ENCODE measurements at places on chromosomes 1 and 21.

- DNase-seq, result no peak
Observed at GRCh38 chr1:116488071-116488470, 82.8 kb downstream of the CD58 start.

GRCh38 chr1:247482747-247483146 lies 24.8 kb upstream of the OR2B11 start:
- DNase-seq, result no peak

- no peak for DNase-seq
Observed at GRCh38 chr1:30971496-30971895, 62.9 kb upstream of the SDC3 start.

DNA sequence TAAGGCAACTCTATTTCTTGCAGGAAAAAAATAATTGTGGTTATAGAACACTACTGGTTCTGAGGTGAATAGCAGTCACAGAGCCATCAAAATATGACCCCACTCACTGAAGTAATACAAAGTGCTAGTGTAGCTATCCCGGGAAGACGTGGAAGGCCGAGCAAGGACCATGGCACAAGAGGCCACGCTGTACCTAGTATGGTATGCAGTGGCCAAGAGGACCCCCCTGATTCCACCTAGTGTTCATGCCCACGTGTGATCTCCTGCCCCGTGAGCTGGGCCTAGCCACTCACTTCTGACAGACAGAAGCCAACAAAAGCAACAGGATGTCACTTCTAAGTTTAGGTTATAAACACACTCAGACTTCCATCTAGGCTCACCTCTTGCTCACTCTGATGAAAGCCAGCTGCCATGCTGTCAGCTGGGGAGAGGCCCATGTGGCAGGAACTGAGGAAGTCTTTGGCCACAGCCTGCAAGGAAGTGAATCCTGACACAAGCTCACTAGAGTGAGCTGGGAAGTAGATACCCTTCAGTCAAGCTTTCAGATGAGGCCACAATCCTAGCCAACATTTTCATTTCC lies 21.7 kb upstream of the LSS start:
- DNase-seq, result no peak

DNA sequence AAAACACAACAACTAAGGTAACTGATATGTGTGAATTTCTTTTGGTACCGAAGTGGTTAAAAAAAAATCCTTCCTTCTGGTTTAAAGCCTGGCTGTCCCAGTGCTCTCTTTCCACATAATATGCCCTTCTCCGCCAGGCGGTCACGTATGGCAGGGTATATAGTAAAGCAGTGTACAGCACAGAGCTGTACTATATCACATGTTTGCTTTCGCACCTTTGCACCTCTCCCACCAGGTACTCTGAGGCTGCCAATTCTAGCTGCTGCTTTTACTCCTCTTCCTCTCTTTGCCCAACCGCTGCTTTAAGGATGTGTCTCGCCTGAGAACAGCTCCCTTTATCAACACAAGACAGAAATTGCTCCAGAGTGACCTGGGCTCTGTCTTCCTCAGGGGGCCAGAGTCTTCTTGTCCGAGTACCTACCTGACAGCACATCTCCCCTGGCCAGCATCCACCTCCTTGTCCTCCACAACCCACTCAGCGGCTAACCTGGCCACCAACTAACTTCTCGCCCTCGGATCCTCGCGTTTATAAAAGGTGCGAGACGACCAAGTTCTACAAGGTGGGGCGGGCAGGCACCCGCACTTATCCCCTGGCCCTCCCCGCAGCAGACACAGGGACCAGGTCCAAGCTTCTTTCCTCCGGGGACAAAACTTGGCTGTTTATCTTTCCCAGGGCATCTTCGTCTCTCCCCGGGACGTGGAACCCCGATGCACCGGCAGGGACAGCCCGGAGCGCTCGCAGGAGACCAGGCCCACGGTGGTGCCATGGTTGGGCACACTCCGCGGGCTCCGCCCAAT lies 1.6 kb downstream of the COLGALT2 start:
- no peak for DNase-seq

DNA sequence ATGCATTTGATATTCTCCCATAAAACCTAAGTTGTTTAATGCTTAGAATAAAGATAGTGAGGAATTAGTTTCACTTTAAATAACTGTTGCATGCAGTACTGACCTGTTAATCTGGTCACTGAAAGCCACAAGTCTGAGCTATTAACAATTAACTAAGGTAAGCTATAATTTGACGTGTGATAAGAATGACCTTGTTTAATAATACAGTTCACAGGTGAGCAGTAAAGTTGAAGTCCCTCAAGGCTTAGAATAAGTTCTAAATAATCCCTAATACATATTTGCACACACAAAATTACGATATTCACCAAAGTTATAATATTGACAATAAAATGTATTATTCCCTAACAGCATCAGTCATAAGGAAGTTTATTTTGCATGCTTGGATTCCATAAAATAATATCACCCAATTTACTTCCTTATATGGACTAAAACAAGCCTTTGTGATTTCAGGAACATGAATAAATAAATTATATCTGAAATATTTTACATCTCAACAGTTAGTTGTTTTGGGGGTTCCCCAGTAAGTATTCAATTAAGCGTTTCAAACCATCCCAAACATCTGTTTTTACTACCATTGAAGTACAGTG lies 70.6 kb upstream of the CHRM3 start:
- no peak for DNase-seq

- DNase-seq, result no peak
Observed at GRCh38 chr1:92736395-92736794, 48.5 kb downstream of the EVI5 start.

DNA sequence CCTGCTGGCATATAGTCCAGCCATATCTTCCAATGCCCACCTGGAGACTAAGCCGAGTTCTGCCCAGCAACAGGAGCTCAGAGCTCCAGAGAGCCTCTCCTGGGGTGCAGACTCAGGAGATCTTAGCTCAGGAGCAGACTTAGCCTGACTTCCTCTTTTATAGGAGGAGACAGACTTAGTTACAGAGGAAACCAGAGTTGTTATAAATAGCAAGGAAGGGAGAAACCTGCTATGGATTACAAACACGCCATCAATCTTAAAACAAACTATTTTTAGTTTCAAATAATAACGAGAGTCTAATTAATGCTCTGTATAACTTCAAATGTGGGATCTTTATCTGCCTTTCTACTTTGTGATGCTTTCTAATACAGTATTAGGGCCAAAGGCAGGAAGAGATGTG lies 3.3 kb upstream of the KIF21B start:
- no peak for DNase-seq

DNA sequence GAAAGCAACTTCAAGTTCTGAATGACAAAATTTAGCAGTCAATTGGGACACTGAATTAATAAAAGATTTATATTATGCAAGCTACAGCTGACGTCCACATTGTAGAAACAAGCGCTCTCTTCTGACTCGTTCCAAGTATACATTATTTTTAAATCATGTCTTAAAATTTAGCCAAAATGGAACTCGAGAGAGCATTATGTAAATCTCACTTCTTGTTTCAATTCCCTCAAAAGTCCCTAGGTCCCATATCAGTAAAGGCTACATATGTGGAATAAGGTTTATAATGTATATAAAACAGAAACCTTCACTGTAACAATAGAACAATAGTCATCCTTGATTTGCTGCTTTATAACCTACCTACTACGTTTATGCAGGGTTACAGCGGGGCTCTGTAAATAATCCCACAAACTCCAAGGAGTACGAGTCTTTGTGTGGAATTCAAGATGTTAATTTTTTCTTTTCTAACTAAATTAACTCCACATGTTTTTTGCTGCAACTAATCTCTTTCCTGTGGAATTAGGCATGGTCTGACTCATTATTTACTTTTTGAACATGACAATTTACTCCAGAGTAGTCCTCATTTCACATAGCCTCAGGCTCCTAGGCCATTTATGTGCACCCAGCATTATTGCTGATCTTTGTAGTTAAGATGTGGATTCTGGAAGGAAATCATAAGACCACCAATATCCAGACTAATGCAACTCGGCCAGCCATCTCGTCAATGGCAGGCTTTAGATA lies 785.1 kb downstream of the LTN1 start:
- DNase-seq, result peak; percentile 83

- DNase-seq, result no peak
Observed at GRCh38 chr1:157195521-157196244, 57.5 kb upstream of the ETV3 start.

GRCh38 chr1:31366796-31367195 lies 6.1 kb downstream of the FABP3 start:
- no peak for DNase-seq

GRCh38 chr1:182974506-182975191 lies 21.7 kb upstream of the SHCBP1L start:
- peak; percentile 20 for DNase-seq

GRCh38 chr1:190608282-190608681 lies 130.6 kb upstream of the BRINP3 start:
- no peak for DNase-seq

GRCh38 chr21:14239281-14239680 lies 23.3 kb downstream of the RBM11 start:
- DNase-seq, result no peak

DNA sequence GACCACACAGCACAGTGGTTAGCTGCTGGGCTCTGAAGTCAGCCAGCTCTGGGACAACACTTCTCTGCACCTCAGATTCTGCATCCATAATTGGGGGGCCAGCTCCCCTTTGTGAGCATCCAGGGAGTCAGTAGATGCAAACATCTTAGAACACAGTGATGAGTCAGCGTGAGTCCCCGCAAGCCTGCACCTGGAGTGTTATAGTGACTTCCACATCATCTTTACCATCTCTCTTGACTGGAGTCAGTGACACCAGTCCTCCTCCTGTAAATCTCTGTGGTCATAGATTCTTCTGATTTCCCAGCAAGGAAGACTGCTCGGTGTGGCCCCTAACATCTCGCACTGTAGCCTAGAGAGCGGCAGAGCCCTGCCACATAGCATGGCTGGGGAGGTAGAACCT lies 13.9 kb upstream of the EDN2 start:
- DNase-seq, result no peak

DNA sequence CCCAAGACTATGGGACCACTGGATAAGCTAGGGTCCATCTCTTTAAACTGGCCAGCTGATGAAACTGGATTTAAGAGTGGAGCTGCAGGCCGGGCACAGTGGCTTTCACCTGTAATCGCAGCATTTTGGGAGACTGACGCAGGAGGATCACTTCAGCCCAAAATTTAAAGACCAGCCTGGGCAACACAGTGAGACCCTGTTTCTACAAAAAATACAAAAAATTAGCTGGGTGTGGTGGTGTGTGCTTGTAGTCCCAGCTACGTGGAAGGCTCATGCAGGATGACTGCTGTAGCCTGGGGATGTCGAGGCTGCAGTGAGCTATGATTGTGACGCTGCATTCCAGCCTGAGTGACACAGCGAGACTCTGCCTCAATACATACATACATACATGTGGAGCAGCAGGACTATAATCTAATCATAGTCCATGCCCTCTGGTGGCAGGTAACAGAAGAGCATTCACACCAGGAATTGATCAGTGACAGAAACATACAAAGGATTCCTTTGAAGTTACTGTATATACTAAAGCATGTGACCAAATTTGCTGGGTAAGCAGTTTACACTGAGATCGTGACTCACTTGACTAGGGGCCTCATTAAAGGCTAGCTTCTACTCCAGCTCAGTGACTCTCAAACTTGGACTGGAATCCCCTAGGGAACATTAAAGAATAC lies 101.5 kb upstream of the SLFNL1 start:
- peak; percentile 89 for DNase-seq

DNA sequence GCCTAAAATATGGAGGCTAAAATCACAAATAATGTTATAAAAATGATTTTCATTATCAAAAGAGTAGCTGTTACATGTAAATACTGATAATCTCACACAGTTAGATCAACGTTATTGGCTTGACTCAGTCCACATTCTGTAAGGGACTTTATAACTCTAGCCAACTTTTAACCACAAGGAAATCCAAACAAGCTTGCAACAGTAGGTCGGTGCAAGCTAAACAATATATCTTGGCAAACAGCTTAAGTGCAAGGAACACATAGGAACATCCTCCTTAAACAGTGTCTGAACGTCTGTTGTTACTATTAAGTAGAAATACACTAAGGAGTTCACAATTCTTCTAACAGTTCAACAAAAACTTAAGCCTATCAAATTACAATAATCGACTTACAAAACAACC lies 126.7 kb downstream of the EIF4G3 start:
- DNase-seq, result peak; percentile 26

DNA sequence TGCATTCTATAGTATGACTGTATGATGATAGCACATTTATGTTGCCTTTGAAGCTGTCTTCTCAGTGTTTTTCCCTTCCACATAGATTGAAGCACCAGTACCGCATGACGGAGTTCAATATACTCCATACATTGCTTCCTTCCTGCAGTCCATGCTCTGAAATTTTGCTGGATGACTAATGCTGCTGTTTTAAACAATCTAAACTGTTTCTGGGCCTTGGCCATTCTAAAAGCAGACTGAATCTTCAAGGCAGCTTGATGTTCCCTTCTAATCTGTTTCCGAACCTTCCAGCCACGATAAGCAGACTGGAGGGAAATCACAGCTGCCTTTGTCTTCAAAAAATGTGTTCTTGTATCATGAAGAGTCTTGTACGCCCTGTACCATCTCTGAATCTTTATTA lies 36.2 kb upstream of the F13B start:
- no peak for DNase-seq

- peak; percentile 55 for DNase-seq
Observed at GRCh38 chr1:210407207-210407886, 78.6 kb downstream of the HHAT start.

DNA sequence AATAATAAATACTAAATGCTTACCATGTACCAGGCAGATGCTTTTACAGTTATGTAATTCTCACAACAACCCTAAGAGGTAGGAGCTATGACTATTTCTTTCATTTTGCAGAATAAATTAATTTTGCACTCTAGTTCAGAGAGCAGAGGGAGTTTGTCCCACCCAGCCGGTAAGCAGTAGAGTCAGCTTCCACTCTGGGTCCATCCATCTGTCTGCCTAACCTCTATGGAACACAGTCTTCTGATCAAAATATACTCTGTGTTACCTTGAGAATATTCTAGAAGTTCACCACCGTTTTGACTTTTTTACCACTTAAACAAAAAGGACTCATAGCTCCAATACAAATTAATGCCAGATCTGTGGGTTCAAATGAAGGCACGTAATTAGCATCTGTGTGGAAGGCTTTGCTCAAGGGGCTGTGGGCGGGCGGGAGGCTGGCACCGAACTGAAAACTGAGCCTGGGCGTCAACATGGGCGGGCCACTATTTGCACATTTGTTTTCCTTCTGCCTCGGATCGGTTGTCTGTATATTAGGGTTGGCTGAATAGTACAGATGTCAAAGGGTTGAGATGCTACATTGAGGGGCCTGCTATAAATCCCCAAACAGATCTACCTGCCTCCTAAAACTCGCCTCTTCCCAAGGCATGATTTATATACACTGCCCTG lies 33.1 kb upstream of the LMO4 start:
- no peak for DNase-seq
